ENCODE measurements at places on chromosomes 7 and 10. TPM values are rescaled to one million over a fixed set of nuclear protein-coding genes. Genes with fewer than 3 reads are reported as not detected.

GRCh38 chr10:78696791-78697395 lies 371.9 kb upstream of the ZMIZ1 start:
- H3K36me3 ChIP-seq, result no peaks in the 10 kb centered on the region
- no peak overlapping the region for H3K4me3 ChIP-seq
- H3K4me1 ChIP-seq, result peaks cover 5% of the 10 kb centered on the region
- no peak overlapping the region for H3K27ac ChIP-seq
- H3K27me3 ChIP-seq, result no peaks in the 10 kb centered on the region

- H3K27ac ChIP-seq, result no peak overlapping the region
- no peaks in the 10 kb centered on the region for H3K4me1 ChIP-seq
- H3K27me3 ChIP-seq, result no peaks in the 10 kb centered on the region
- DNase-seq, result no peak
These were observed 60.5 kb downstream of the KIAA1217 start for GRCh38 chr10:24269476-24269875.

The TUBAL3 gene
- not detected for total RNA-seq

The SPDYE9 gene
- total RNA-seq, result not detected

DNA sequence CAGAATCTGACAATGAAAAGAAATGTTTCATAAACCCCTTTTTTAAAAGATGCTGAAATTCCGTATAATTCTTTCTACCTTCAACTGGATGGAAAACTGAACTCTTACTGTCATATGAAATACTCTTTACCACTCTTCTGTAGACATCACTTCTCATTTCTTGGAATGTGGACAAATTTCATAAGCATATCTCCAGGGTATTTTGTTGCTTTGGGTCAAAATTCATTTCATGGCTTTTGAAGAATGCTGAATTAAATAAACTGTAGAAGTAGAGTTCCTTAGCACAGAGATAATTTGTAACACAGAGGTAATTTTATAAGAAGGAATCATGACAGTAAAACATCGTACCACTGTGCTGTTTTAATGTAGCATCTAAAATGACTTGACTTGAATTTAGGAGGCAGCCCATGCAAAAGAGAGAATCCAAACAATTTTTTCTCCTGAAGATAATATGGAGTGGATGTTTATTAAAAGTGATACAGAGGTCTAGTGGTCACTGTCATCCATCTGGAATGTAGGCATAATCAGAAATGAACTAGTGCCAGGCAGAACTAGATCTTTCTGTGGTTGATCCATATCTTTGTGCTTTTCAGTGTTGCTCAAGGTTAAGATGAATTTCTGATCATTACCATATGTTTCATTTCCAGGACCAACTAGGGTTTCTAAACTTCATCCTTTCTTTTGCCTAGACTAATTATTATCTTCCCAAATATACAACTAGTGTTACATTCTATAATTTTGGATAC lies 492.0 kb downstream of the KIF20B start:
- DNase-seq, result peak; percentile 88
- no peaks in the 10 kb centered on the region for H3K27me3 ChIP-seq
- H3K4me3 ChIP-seq, result no peak overlapping the region
- H3K36me3 ChIP-seq, result no peaks in the 10 kb centered on the region

DNA sequence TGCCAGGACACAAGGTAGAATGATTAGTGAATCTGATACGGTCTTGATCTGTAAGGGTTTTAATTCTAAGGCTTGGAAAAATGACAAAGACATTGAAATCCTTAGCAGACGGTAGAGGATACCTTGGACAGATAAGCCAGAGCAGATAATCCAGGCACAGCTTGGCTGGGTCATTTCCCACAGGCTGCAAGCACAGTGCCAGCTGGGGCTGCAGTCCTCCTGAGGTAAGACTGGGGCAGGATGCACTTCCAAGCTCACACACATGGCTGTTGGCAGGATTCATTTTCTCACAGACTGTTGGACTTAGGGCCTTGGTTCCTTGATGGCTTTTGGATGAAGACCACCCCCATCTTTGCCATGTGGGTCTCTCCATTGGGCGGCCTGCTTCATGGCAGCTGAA lies 63.2 kb upstream of the BMPER start:
- DNase-seq, result no peak
- no peak overlapping the region for H3K27ac ChIP-seq

- H3K36me3 ChIP-seq, result no peaks in the 10 kb centered on the region
- no peaks in the 10 kb centered on the region for H3K4me1 ChIP-seq
- peaks cover 24% of the 10 kb centered on the region for H3K27me3 ChIP-seq
- no peak overlapping the region for H3K27ac ChIP-seq
- no peak overlapping the region for H3K4me3 ChIP-seq
- DNase-seq, result no peak
These were observed 4.6 kb downstream of the HABP2 start for GRCh38 chr10:113557424-113557862.

DNA sequence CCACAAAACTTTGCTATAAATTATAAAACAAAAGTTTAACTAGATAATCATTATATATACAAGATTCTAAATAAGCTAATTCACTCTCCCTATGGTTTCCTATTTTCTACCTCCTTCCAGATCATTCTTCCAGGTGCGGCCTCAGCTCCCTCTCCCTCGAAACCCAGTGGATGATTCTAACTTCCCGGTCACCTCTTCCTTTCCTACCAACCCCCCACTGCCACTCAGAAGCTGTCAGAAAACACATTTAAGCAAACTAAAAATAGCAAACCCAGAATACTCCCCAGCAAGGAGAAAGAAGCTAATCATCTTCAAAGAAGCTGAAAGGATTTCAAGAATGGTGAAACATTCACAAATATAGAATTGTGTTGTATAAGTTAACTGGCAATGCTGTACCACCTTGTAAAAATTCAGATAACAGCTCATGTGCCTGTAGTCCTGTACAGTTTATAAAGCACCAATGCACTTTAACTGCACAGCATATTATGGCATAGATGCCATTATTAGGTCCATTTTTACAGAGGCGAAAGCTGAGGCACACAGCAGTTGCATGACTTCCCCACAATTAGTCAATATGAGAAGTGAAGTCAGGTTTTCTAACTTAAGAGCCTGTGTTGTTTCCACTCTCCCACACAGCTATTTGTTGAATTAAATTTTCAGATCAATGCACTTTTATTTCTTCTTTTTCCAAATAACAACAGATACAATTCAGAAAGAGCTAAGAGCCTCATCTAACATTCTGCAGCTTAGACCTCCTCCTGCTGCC lies 13.7 kb upstream of the DNTT start:
- H3K27ac ChIP-seq, result peak overlapping the region; percentile 80
- DNase-seq, result no peak
- peaks cover 33% of the 10 kb centered on the region for H3K4me1 ChIP-seq
- no peak overlapping the region for H3K4me3 ChIP-seq
- no peaks in the 10 kb centered on the region for H3K27me3 ChIP-seq

The IFIT1B gene
- not detected for total RNA-seq

The UCN3 gene
- not detected for total RNA-seq

- H3K27ac ChIP-seq, result no peak overlapping the region
- H3K4me3 ChIP-seq, result no peak overlapping the region
- DNase-seq, result no peak
- H3K27me3 ChIP-seq, result no peaks in the 10 kb centered on the region
- H3K4me1 ChIP-seq, result no peaks in the 10 kb centered on the region
These were observed 305.4 kb upstream of the PODXL start for GRCh38 chr7:131861620-131862346.

GRCh38 chr7:37642028-37642540 lies 41.5 kb upstream of the GPR141 start:
- no peaks in the 10 kb centered on the region for H3K27me3 ChIP-seq
- no peaks in the 10 kb centered on the region for H3K36me3 ChIP-seq
- no peak overlapping the region for H3K4me3 ChIP-seq
- DNase-seq, result peak; percentile 4
- H3K4me1 ChIP-seq, result no peaks in the 10 kb centered on the region
- no peak overlapping the region for H3K27ac ChIP-seq

DNA sequence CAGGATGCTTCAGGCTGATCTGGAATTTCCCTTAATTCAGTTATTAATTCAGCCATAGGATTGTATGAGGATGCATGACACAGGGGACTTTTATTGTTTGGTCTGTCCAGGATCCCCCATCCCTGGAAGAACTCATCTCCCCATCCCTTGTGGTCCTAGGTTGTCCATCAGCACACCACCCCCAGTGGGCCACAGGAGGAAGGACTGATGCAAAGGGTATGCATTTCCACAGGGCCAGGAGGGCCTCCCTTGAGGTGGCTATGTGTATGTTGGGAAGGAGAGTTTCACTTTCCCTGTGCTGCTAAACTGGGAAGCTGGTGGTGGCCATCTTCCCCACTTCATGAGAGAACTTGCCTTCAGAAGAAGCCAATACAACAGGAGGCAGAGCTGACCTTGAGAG lies 44.6 kb upstream of the GRB10 start:
- DNase-seq, result no peak
- no peaks in the 10 kb centered on the region for H3K36me3 ChIP-seq
- H3K4me3 ChIP-seq, result no peak overlapping the region
- no peak overlapping the region for H3K27ac ChIP-seq
- no peaks in the 10 kb centered on the region for H3K4me1 ChIP-seq

The ICA1 gene
- total RNA-seq, result 60.7 TPM

The IFT22 gene
- 36.6 TPM for total RNA-seq

DNA sequence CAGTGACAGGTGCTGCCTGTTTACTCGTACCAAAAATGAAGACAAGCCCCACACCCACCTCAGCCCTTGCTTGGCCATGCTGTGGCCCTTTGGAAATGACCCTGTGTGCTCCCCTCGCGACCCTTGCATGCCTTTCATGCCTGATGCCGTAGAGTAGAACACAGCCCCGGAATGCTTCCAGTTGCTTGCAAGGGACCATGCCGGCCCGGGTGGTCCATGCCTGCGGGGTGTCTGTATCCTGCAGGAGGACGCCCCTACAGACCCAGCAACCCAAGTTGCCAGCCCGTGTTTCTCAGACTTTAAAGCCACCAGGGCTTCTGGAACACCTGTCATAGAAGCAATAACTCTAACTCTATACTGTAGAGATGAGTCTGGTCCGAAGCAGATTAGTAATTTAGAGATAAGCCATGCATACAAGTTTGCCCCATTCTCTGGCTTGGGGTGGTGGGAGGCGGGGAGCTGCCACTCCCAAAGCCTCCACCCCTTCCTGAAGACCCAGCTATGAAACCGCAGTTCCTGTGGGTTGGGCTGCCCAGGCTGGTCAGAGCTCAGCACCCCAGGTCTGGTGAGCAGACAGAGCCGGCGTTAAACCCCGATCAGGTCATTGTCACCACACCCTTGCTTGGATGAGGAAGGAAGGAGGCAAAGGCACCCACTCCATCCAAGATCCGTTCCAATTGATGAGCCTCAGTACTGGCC lies 143.5 kb downstream of the ADCY1 start:
- DNase-seq, result no peak
- H3K4me1 ChIP-seq, result no peaks in the 10 kb centered on the region
- H3K27me3 ChIP-seq, result no peaks in the 10 kb centered on the region
- no peak overlapping the region for H3K27ac ChIP-seq

GRCh38 chr7:35268953-35269352 lies 15.1 kb upstream of the TBX20 start:
- no peak for DNase-seq
- no peaks in the 10 kb centered on the region for H3K36me3 ChIP-seq
- H3K4me1 ChIP-seq, result peaks cover 41% of the 10 kb centered on the region

The ARHGAP19 gene
- 7.5 TPM for total RNA-seq

GRCh38 chr10:88659725-88660597 lies 4.3 kb upstream of the LIPF start:
- no peaks in the 10 kb centered on the region for H3K27me3 ChIP-seq
- peaks cover 8% of the 10 kb centered on the region for H3K4me1 ChIP-seq

GRCh38 chr10:120514035-120514620 lies 57.1 kb downstream of the PLPP4 start:
- H3K4me1 ChIP-seq, result no peaks in the 10 kb centered on the region
- H3K4me3 ChIP-seq, result no peak overlapping the region
- H3K27ac ChIP-seq, result no peak overlapping the region
- no peaks in the 10 kb centered on the region for H3K36me3 ChIP-seq
- H3K27me3 ChIP-seq, result no peaks in the 10 kb centered on the region

GRCh38 chr7:49563693-49564378 lies 209.6 kb upstream of the VWC2 start:
- H3K4me3 ChIP-seq, result no peak overlapping the region
- no peaks in the 10 kb centered on the region for H3K4me1 ChIP-seq
- H3K27me3 ChIP-seq, result no peaks in the 10 kb centered on the region

DNA sequence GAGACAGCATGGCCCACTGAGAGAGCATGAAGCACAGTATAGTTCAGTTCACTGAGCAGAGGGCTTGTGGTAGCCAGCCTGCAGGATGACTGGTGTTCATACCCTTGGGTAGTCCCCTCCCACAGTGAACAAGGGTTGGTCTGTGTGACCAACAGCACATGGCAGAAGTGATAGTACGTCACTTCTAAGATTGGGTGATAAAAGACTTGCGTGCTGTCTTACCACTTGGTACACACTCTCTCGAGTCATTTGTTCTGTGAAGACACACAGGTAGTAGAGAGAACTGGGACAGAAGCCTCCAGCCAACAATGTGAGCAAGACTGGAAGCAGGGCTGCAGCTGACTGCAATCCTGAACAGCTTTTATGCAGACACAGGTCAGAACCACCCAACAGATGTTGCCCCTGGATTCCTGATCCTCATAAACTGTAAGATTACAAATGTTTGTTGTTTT lies 14.6 kb downstream of the EPC1 start:
- peak overlapping the region; percentile 82 for H3K27ac ChIP-seq
- H3K27me3 ChIP-seq, result no peaks in the 10 kb centered on the region
- no peak overlapping the region for H3K4me3 ChIP-seq
- H3K4me1 ChIP-seq, result peaks cover 23% of the 10 kb centered on the region
- DNase-seq, result no peak

DNA sequence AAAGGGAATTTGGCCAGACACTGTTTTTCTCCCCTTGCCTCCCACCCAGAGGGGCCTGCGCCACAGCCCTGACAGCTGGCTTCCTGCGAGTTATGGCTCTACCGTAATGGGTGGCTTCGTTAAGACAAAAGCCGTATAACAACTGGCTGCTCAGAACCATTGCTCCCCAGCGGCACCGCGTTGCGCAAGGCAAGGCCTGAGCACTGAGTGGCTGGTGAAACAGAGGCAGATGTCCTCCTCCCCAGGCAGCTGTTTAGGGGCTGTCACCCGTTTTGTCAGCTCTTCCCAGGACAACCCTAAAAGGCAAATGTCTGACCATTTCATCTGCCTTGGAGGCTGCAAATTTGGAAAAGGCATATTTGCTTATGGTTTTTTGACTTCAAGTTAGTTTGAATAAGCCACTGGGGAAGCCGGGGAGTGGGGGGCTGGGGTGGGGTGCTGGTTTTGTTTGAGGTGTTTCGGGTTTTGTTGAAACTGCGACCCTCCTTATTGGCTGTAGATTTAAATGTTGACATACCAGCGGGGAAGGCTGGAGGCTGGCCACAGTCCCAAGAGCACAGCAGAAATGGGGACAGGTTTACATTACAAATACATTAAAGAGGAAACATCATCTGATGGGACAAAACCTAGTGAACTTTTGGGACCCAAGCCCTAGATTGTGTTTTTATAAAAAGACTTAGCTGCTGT lies 681 bp upstream of the SPOCK2 start:
- no peak overlapping the region for H3K27ac ChIP-seq
- H3K36me3 ChIP-seq, result no peaks in the 10 kb centered on the region
- H3K4me1 ChIP-seq, result peaks cover 14% of the 10 kb centered on the region
- H3K4me3 ChIP-seq, result no peak overlapping the region

DNA sequence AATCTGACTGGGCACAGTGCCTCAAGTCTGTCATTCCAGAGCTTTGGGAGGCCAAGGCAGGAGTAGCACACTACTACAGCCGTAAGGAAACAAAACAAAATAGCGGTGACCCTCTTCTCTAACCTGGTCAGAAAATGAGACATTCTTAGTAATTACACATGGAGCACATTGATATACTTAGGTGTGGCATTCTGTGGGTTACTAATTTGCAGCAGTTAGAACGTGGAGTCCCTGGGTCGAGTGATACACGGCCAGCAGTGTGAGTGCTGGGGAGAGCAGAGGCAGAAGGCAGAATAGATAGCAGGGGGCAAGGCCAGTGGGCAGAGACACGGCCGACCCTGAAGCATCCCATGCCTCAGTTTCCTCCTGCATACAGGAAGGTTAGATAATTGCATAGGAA lies 28.9 kb upstream of the SFMBT2 start:
- no peak overlapping the region for H3K27ac ChIP-seq
- no peak overlapping the region for H3K4me3 ChIP-seq
- no peaks in the 10 kb centered on the region for H3K36me3 ChIP-seq
- no peak for DNase-seq
- H3K4me1 ChIP-seq, result no peaks in the 10 kb centered on the region

The PRPS1L1 gene
- not detected for total RNA-seq
